ENCODE measurements at places on chromosomes 4 and X.

DNA sequence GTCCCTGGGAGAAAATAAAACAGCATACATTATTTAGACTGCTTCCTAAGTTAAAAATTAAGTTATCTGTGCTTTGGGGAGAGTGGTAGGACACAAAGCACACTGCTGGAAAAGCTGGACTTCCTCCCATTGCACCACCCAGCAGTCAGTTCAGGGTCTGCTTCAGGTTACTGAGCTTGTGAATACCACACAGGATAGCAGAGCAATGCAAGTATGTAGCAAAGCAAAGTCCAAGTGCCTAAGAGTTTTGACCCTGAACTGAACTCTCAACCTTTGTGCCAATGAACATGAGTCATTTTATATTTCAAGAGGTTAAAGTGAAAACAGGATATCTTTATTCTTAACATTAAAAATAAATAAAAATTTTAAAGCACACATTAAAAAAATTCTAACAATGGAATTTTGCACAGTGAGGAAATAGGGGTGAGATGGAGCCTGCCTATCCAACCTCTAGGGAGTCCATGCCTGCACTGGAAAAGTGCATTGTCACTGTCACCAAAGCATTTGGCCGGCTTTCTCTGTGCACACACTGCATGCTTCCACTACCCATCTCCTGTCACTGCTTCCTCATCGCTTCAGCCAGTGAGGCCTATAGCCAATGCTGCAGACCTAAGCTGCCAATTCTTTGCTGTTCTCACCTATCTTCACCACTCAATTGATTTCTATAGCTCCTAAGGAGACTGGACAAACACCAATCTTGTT lies 50.9 kb downstream of the ABCG2 start:
- DNase-seq = no peak

DNA sequence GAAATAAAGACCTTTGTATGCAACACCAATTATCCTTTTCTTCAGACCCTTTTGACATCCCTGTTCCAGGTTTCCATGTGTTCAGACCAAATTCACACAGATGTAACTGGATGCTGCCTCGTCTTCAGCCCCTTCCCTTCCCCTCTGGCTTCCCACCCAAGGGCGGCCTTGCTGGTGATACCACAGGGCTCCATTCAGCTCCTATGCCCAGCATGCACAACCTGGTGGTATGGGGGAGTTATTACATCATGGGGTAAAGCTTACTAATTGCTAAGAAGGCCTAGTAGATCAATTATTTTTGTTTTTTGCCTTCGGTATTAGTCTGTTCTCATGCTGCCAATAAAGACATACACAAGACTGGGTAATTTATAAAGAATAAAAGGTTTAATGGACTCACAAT lies 317.0 kb upstream of the CXXC4 start:
- DNase-seq = no peak

- DNase-seq = no peak
Observed at GRCh38 chr4:159239629-159240028, 136.8 kb downstream of the RAPGEF2 start.

- DNase-seq = no peak
Observed at GRCh38 chr4:23041501-23041900, 348.8 kb downstream of the GBA3 start.

GRCh38 chrX:68763481-68763880 lies 65.3 kb upstream of the EFNB1 start:
- DNase-seq = no peak

GRCh38 chrX:35726176-35726575 lies 72.0 kb upstream of the MAGEB16 start:
- DNase-seq = no peak

DNA sequence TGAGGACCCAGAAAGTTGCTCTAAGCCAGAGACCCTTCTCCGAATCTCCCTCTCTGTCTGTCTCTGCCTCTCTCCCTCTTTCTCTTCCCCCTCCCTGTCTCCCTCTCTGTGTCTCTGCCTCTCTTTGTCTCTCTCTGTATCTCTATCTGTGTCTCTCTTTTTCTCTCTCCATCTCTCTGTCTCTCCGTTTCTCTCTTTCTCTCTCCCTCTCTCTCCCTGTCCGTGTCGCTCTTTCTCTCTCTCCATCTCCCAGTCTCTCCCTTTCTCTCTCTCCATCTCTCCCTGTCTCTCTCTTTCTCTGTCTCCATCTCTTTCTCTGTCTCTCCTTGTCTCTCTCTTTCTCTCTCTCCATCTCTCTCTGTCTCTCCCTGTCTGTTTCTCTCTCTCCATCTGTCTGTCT lies 2.6 kb upstream of the SHOX start:
- no peak for DNase-seq

GRCh38 chr4:98564852-98565251 lies 93.6 kb downstream of the TSPAN5 start:
- no peak for DNase-seq

DNA sequence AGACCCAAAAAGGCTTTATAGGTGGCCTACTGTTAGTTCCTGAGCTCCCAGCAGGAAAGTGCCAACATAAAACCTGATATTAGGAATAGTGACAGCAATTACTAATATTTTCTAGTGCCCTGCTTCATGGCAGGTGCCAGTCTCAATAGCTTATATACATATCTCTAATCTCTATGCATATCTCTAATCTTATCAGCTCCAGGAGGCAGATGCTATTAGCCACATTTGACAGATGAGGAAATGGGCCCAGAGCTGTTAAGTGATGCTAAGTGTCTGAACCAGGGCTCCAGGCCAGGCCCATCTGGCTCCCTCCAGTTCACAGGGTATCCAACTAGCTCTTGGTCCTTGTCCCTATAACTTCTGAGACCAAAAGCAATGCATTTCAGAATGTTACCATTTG lies 142.5 kb downstream of the CHIC2 start:
- DNase-seq = no peak
